CD8-positive, alpha-beta T cell (primary cell): ENCODE measurements at places on chromosomes 12 and 14.

DNA sequence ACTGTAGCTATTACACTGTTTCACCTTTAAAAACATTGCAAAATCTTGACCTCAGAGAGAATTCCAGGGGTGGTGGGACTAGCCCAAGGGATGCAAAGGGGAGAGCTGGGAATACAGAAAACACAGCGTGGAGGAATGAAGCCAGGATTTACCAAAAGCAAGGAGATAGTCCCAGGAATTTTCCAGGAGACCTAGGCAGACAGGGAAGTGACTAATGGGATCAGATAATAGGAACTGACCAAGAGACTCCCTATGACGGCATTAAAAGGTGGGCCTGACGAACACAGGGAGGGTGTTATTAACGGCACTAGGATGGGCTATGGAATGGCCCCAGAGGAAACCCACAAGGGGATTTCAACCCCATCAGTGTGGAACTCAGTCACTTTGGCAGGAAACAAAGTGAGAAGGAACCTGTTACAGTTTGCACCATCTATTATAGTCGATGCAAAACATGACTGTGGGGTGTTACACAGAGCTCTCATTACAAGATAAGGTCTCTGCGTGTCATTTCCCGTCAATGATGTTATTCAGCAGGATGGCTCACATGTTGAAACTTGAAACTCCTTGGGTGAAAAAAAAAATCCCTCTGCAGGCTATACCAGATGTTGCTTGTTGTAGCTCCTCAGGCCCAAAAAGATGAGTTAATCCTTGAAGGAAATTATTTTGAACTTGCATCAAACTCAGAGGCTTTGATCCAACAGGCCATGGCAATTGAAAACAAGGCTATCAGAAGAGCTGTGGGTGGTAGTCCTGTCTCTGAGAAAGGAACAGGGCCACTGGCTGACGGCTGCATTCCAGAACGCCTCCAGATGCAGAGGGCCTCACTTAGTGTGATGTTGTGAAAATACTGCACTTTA lies 58.7 kb downstream of the DRAM1 start:
- no peak for DNase-seq

DNA sequence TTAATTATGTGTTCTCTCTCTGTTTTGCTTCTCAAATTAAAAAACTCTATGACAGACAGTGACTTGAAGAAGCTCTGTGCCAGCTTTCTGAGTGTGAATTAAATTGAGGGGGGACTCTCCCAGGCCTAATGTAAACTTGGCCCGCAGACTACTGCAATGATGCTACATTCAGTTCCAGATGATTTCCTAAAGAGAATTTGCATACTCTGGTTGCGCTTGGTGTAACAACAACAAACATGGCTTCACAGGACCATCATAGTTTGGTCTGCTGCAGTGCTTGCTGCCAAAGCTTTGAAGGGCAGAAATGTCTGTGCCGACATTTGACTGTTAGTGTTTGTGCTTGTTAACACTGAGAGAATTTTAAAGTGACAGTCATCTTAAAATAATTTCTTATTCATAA lies 25.0 kb downstream of the CFAP54 start:
- DNase-seq: no peak

- no peak for DNase-seq
These were observed 55.1 kb downstream of the SERPINA10 start for GRCh38 chr14:94237983-94238382.

- DNase-seq: no peak
These were observed at the start of gene P3H3 for GRCh38 chr12:6827982-6828780. Gene P3H3 (plus strand): TSS chr12:6828407. CDS start chr12:6828441, 34 bp downstream.

DNA sequence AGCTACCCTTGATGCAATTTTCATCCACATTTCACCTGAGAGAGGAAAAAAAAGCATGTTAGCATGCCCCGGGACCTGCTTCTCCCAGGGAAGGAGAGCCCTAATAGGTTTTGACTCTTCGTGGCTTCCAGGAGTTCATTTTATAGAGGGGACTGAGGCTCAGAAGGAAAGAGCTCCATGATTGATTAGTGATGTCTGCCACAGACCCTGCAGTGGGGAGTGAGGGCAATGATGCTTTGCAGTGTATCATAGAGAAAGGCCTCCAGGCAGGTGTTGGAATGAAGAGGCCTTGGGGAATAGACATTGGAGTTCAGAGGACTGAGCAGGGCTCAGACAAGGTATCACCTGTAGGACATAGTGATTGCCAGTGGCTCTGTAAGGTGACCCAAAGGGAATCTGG lies 41.5 kb downstream of the RNFT2 start:
- DNase-seq: no peak

DNA sequence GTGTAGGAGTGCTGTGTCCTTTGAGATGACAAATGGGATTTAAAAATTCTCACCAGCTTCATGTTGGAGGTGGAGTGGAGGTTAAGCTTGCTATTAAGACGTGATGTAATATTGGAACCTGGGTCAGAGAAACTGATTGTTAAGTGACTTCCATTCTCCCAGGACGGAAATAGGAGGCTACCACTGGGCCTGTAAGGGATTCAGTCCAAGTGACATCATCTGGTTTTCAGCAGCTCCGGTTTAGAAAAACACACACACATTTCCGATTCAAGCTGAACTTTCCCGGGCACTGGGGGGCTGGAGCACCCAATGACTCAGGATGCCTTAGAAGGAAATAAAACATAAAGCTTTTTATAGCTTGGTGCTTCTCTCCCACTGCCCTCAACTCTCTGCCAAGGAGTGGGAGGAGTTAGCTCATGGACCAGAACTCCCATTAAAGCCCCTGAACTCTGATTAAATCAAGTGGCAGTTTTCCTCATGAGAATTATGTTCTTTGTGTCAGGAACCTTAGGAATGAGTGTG lies 12.4 kb downstream of the CALM1 start:
- no peak for DNase-seq

- DNase-seq: no peak
These were observed 25.2 kb upstream of the RASSF3 start for GRCh38 chr12:64585104-64585503.

DNA sequence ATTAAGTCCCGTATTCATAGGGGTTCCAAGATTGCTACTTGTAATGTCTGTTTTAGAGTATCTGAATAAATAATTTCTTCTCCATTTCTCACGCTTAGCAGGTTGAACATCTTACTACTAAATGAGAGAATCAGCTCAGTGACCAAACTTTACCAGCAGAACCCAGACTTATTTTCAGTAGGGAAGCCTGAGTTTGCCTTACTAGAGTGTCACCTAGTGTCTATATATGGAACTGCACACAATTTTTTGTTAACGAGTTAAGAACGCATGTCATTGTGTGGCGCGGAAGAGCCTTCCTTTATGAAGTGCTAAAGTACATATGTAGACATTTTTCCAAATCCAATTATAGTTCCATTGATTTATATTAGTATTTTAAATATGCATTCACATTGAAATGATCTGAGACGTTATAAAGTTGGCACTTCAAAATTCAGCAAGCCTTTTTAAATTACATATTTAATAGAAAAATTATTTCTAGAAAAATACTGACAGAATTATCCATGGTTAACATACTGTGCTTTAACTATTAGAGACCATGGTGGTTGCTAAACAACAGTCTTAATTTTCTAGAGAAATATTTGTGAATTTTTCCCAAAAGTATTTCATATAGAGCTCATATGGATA lies 88.3 kb downstream of the RPS29 start:
- peak; percentile 70 for DNase-seq
